Hepatocyte (in vitro differentiated cells): ENCODE measurements at places on chromosomes 5 and 9. TPM values are rescaled to one million over a fixed set of nuclear protein-coding genes. Genes with fewer than 3 reads are reported as not detected.
A peak's percentile ranks its signal among the peaks of the same experiment; 100 is the strongest.

The RPL7A gene
- total RNA-seq: 2,138 and 2,226 TPM in 2 replicates

The GMCL2 gene
- not detected in 2 replicates for total RNA-seq

The IL4 gene
- not detected in 2 replicates for total RNA-seq

The TAS2R1 gene
- total RNA-seq: 1.0 TPM in 1 of 2 replicates, not detected in the other

The PLCXD3 gene
- 2.2 and 2.4 TPM in 2 replicates for total RNA-seq

The TPD52L3 gene
- total RNA-seq: not detected in 2 replicates

The HTR4 gene
- total RNA-seq: 2.0 and 2.3 TPM in 2 replicates

The PCDHGA6 gene
- 0.12 TPM in 1 of 2 replicates, not detected in the other for total RNA-seq

DNA sequence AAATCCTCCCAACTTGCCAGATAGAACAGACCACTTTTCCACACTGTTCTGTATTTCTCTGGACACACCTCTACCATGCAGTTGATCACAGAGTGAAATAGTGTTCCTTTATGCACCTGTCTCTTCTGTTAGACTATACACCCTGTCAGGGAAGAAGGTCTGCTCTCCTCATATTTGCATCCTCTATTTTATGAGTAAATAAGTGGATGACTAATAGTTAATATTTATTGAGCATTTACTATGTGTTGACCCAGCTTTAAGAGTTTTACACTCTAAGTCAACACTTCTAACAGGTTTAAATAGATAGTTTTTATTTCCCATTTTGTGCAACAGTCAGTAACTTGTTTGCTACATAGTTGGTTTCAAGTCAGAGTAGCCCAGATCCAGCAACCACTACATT, 452.8 kb upstream of the MPDZ start:
- DNase-seq: no peak

GRCh38 chr9:93222890-93223259, 38.9 kb downstream of the WNK2 start:
- no peak for DNase-seq

DNA sequence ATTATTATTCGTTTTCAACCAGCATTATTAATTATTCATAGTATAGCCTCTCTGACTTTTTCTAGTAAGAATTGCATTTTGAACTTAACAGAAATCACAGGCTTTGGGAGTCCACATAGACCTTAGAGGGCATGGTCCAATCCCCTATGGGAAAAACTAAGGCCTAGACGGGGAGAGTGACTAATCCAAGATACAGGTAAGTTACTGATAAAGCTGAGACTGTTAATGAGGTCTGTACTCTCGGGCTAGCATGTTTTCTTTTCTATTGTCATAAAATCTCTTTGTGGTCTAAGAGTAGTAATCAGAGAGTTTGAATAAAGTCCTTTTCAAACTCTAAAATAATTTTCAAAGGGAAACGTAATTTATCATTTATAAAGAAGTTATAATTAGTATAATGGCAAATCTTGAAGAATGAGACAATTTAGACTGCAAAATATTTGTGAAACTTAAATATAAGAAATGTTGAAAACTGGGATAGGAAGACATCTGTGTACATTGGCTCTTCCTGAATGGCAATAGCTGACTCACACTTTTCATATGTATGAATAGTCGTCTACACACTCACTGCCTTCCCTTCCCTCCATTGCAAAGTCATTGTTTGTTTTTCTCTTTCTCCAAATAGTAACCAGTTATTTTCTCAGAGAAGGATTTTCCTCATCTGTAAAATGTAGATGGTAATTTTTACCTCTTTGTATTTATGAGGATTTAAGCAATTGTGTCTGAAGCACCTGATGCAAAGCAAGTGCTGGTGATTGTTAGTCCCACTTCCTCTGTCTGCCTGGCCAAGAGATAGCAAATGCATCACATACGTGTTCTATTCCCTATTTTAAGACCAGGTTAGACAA, 207.9 kb upstream of the CD180 start:
- peak; percentile 53 for DNase-seq

DNA sequence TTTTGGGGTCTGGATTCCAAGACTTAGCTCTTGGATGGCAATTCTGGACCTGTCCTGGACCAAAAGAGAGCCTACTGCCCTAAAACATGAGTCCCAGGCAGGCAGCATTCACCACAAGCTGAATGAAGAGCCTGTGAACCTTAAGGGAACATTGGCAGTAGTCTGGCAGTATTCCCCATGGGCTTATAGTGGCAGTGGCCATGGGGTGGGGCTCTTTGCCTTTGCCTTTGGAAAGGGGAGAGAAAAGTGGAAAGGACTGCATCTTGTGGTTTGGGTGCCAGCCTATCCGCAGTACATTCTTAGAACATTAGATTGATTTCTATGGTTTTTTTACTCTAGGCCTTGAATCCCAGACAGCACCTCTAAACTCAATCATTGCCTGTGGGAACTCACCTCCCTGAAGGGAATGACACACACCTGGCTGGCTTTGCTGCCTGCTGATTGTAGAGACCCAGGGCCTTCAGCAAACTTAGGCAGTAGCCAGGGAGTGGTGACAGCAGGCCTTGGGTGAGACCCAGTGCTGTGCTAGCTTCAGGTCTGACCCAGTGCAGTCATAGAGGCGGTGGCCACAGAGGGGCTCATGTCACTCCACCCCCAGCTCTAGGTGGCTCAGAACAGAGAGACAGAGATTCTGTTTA, 216.3 kb downstream of the CETN3 start:
- DNase-seq: no peak

DNA sequence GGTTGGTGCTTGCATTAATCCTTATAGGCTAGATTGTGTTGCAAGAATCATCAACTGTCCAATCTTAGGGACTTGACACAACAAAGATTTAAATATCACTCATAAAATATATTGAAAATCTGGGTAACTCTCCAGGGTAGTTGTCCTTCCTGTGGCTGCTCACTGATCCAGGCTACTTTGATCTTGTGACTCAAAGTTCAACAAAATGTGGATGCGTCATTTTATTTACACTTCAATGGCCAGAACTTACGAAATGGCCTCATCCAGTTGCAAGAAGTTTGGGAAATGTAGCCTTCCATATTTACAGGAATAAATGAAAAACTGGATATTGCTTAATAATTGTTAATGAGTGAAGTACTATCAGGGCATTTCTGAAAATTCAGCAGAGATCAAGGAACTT, 235.5 kb upstream of the ACTBL2 start:
- DNase-seq: no peak

- DNase-seq: peak; percentile 89
These were observed 22.5 kb upstream of the PTPN3 start for GRCh38 chr9:109520475-109521132.

GRCh38 chr5:94161801-94162200, 420.4 kb upstream of the POU5F2 start:
- no peak for DNase-seq

DNA sequence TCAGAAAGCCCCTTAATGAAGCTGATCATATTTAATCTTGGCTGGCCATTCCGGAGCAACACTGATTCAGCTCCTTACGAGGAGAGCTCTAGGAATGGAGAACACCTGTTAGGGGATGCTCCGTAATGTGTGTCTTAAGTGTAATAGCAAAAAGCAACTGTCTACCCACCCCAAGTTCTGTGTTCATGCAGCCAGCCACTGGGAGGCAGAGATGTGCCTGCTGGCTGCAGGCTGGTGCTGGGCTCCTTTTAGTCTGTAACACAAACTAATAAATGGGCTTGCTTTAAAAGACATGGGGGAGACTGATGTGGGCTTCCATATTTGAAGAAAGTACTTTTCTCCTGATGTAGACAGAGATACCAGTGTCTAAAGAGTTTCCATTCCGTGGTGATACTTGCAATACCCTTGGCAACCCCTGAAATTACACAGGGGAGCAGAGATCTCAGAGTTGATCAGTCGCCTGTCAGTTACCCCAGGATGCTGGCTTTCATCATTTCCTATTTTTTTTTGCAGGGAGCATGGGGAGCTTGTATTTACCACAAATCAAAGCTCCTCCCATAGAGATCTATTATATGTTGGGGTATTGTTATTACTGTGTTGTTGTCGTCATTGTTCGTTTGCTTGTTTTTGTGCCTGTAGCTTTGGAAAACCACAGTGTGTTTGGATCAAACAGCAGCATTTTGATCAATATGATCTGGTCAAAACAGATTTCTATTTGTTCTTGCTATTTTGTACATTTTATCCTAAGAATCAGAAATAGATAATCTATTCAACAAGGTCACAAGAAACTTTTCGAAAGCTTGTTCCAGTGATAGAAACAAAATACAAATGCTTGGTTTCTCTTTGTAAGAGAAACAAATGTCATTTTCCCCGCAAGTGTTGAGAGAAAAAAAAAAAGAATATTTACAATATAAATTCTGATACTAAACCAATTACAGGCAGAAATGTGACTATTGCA, 65.8 kb downstream of the MTX3 start:
- DNase-seq: no peak

GRCh38 chr5:159120446-159120845, 20.7 kb upstream of the EBF1 start:
- no peak for DNase-seq

GRCh38 chr5:38555354-38556087, 925 bp downstream of the LIFR start:
- no peak for DNase-seq

GRCh38 chr9:74726581-74726980, 161.1 kb downstream of the TRPM6 start:
- DNase-seq: no peak

DNA sequence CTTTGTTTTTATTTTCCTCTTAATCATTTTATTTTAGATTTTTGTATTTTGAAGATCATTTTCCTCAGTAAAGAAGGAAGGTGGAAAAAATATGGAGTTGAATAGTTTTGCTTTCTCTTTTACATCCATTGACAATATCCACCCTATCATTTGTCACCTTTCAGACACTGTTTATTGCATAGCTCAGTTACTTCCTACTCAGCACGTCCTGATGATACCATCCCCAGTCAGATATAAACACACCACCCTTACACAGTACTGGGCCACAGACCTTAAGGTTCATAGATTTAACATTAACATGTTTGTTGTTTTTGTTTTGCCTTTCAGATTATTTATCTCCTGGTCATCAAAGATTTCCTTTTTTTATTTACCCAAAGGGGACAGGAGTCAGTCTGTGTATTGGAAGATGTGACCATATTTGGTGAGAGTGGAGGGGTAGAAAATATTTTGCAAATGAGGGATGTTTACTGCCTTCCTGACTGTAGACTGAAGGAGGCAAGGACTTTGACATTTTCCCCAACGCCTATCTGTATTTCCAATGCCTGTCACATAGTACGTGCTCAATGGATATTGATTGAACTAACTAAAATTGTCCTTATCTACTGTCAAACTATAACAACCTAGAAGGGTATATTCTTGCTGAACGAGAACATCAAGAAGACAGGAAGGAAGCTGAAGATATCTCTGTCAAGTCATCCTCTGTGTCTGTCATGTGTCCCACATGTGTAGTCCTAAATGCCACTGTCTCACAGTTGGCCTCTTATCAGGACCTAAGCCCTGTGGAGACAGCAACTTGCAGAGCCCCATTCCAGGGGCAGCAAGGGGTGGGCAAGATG, 15.6 kb downstream of the STX17 start:
- DNase-seq: no peak

DNA sequence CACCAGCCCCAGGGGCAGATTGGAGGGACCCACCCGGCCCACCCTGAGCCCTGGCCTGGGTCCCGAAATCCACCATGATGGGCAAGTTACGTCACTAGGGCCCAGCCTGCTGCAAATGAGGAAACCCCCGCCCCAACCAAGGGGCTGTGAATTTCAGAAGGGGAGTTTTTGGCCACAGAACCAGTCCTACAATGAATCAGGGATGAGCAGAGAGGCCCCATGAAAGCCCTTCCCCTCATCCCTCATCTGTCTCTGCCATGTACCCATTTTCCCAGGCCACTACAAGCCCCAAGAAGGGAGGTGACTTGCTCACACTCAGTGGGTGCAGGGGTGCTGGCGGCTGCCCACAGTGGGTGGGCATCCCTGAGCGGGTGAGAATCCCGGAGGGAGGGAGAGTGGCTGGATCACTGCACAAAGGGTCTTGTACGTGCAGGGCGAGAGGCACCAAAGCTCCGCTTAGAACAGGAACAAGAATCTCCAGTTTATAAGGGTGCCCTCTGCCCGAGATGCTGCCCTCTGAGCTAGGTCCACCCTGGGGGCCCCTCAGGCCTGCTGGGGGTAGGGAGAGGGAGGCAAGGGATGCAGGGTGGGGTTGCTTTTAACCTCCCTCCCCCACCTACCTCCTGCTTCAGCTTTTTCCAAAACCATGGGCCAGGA, 10.4 kb upstream of the TCF7 start:
- DNase-seq: no peak

- DNase-seq: no peak
These were observed 9.8 kb upstream of the GDNF start for GRCh38 chr5:37849641-37850040.

DNA sequence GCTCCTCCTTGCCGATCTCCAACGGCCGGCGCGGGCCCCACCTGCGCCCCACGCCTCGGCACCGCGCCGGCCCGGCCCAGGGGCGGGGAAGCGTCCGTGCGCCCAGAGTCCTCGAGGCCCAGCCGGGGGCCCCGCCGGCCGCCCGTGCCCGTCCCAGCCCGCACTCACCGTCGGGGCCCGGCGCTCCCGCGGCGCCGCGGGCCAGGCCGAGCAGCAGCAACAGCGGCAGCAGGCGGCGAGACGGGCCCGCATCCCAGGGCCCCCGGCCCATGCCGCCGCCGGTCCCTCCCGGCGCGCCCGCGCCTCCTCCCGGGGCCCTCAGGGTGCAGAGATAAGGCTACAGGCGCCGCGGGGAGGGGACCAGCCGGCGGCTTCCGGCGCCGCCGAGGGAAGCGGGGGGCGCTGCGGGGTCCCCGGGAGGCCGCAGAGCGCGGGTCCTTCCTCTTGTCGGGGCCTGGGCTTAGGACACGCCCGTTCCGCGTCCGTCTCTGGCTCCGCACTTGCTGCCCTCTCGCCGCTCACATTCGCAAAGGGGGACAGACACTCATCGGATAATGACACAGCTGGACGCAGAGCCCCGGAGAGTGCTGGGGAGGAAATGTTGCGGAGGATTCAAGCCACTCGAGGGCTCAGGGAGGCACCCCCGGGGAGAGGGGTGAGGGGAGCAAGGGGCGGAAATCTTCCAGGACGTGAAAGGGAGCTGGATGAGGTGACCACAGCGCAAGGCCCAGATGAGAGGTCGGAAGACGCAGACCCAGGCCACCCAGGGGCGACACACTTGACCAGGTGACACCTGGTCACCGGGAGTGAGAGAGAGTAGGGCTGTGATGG, at the start of gene SUSD1:
TSS of gene SUSD1 (minus strand) at position 333 of the 831 bp plus-strand sequence. CDS start at position 271, 62 bp downstream.
- peak; percentile 74 for DNase-seq

- no peak for DNase-seq
These were observed 488.1 kb downstream of the EBF1 start for GRCh38 chr5:158611581-158611980.
